Stimulated activated CD4-positive, alpha-beta T cell treated with anti-CD3 and anti-CD28 coated beads, Interleukin-2, amount 100 ng/mL, for 24 hours (primary cell): ENCODE measurements at places on chromosomes 7 and 10.
A peak's percentile ranks its signal among the peaks of the same experiment; 100 is the strongest.

DNA sequence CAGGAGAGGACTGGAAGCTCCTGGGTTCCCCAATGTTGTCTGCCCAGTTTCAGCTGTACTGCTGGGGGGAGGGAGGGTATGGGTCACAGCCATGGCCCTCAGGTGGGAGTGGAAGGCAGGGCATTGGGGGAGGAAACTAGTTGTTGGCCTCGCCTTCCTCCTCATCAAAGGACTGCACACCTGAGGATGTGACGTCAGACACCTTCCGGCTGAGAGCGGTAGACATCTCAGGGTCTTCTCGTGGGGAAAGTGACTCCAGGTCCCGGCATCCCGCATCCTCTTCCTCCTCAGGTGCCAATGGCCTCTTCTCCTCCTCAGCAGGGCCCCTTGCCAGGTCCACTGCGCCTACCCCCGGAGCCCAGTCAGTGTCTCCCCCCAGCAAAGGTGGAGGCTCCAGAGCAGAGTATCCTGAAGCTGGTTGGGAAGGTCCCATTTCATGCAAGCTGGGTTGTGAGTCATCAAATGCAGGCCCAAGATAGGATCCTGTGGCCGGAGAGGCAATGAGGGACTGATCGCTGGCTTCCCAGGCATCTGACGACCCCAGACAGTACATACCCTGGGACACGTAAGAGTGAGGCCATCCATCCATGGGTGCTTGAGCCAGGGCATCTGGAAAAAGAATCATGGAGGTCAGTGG is 6.0 kb downstream of the FAM131B start:
- no peak for DNase-seq

DNA sequence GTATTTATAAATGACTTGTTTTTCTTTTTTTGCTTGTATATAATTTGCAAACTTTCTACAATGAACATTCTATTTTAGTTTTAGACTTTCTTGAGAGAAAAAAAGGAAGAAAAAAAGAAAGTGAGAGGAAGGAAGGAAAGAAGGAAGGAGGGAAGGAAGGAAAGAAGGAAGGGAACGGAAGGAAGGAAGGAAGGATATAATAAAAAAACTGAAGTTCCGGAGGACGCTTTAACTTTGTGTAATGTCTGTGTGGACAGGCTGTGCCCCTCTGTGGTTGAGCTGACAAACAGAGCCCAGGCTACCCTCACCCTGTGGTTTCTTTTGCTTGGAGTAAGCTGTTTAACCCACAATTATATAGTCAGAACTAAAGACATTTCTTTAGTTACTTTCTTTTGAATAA is 108.7 kb downstream of the SEMA3D start:
- no peak for DNase-seq

GRCh38 chr7:95893484-95893883 is 121.1 kb downstream of the DYNC1I1 start:
- no peak for DNase-seq

- DNase-seq, result no peak
These were observed 135.4 kb upstream of the PHF14 start for GRCh38 chr7:10838228-10838627.

GRCh38 chr10:86523348-86523747 is 1.8 kb upstream of the WAPL start:
- no peak for DNase-seq

DNA sequence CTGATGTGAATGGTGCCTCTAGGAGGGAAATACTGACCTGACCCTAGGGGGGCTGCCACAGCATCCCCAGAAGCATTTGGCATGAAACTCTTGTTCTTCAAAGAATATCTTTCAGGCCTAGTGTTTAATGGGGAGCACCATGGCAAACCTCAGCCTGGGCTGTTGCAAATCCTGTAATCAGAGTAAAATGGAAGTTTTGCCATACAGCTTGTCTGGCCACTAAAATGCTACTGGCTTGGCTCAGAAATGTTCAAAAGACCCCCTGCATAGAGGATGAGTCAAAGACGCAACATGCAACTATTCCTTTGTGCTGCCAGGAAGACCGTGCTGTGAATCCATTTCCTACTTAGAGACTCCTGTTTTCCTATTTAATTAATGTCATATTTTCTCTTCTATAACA is 26.7 kb downstream of the HECW1 start:
- no peak for DNase-seq

DNA sequence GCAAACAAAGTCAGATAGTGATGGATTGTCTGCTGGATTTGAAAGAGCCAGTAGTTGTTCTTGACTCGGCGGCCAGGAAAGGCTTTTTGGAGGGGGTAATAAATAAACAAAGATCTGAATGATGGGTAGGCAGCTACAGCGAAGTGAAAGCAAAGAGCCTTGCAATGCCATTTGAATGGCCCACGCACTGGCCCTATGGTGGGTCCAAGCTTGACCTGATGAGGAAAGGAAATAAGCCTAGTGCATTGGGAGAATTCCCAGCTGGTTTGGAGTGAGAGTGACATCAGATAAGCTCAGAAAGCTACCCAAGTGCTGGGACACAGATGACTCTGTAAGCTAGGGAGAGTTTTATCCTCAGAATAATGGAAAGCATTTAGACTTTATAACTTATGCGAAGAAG is 365.2 kb downstream of the PLXDC2 start:
- no peak for DNase-seq

GRCh38 chr10:112797197-112797596 is 152.8 kb upstream of the TCF7L2 start:
- no peak for DNase-seq

DNA sequence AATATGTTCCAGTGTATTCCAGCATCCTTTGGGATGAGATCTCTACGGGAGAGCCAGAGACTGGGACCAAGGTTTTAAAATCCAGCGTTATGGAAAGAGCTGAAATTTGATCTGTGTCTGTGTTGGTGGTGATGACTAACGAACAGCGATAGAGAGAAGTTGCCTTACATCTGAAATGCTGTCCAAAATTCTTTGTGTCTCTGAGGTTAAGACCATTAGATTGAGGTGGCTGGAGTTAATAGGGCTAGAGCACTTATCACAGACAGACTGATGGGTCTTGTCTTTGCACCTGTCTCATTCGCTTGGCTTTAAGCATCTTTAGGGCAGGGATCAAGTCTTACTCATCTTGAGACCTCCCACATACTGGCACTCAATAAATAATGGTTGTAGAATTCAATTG is 41.0 kb upstream of the RAPGEF5 start:
- no peak for DNase-seq

DNA sequence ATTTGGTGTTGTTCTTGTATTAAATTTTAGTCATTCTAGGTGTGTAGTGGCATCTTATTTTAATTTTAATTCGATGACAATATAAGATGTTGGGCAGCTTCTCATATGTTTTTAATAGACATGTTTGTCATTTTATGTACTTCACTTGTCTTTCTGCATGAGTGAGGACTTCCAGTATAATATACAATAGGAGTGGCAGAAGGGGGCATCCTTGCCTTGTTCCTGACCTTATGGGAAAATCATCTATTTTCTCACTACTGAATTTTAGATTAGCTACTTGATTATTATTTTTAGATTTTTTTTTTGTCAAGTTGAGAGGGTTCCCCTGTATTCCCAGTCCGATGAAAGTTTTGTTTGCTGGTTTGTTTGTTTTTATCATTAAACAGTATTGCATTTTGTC is 495.2 kb upstream of the GRM3 start:
- no peak for DNase-seq

DNA sequence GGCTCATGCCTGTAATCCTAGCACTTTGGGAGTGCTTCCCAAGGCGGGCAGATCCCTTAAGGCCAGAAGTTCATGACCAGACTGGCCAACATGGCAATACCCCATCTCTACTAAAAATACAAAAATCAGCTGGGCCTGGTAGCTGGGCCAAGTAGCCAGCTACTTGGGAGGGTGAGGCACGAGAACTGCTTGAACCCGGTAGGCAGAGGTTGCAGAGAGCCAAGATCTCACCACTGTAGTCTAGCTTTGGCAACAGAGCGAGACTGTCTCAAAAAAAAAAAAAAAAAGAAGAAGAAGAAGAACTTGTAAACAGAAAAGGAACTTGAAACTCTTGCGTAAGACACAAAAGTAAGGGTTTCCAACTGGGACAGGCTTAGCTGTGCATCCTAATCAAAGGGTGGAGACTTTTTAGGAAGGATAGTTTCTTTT is 5.6 kb upstream of the IFIT2 start:
- DNase-seq, result no peak

DNA sequence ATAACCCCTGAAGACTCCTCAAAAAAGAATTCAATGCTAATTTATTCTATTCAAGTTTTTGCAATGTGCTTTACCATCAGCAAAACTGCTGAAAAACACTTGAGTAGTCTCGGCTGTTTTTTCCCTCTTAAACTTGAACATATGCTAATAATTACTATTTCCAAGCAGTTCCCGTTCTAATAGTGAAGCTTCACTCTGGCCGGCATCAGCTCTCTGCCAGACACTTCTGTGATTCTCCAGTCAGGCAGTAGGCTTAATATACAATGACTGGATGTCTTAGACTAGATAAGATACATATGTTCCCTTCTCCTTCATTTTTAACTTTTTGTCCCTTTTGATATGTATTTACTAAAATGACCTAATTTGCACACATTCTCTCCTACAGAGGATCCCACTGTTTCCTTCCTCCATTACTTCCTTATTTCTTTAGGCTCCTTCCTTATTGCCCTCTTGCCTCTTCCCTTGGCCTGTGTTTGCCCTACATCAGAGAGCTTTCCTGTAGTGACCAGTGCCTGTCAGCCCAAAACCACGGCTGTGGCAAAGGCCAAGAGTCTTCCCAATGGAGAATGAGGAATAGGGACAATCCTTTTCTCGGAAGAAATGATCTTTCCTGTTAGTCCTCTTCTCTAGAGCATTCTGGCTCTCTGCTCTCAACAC is 23.5 kb downstream of the HEPACAM2 start:
- no peak for DNase-seq

GRCh38 chr10:70549962-70550458 is 52.5 kb downstream of the PRF1 start:
- DNase-seq, result peak; percentile 78

GRCh38 chr7:40923626-40924025 is 779.3 kb downstream of the INHBA start:
- DNase-seq, result no peak

GRCh38 chr7:91264924-91265681 is 870 bp downstream of the FZD1 start:
- peak; percentile 35 for DNase-seq

DNA sequence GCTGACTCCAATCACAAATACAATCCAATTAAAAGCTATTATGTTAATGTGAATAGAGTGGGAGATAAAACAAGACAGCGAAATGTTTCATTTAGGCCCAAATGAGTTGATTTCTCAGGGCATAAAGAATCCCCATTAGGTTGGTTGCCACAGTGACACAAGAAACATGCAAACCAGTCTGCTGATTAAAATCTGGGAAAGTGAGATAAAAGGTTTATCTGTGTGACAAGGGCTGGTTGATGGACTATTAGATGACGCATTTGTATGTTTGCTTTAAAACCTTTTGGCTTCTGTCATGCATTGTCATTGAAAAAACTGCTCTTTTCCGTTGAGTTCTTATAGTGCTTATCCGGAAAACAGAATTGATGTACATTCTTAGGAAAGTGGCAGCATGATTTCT is 658.2 kb downstream of the GATA3 start:
- DNase-seq, result no peak

- no peak for DNase-seq
These were observed 171.5 kb downstream of the CYP26A1 start for GRCh38 chr10:93245147-93245546.

GRCh38 chr7:142457146-142457703 is 199.4 kb upstream of the PRSS58 start:
- DNase-seq, result no peak
